ENCODE measurements at places on chromosomes 4 and X. TPM values are rescaled to one million over a fixed set of nuclear protein-coding genes. Genes with fewer than 3 reads are reported as not detected.

RENBP gene
- 15.8 TPM for total RNA-seq

MAP9 gene
- total RNA-seq = 8.4 TPM

HTN3 gene
- total RNA-seq = not detected

SPATA4 gene
- total RNA-seq = not detected

DNA sequence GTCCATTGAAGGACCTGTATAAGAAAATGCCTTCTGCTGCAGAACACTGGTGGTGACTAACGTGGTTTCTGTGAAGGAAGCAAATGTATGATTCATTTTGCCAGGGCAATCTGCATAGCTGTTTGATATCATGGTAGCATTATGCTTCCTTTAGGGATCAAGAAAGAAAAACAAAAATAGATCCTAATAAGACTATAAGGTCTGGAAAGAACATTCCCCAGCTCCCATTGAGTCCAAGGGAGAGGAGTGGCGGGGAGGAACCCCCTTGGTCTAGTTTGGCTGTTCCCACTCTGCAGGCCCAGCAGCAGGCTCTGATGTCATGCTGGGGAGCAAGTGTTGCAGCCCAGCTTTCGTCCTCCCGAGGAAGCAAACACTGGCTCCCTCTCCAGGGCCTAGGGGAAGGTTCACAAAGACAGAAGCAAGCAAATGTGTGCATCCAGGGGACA lies 154.5 kb upstream of the GALNT7 start:
- no peaks in the 10 kb centered on the region for H3K4me1 ChIP-seq
- no peak overlapping the region for H3K4me3 ChIP-seq
- DNase-seq = no peak
- H3K36me3 ChIP-seq = no peaks in the 10 kb centered on the region
- no peak overlapping the region for H3K27ac ChIP-seq
- H3K27me3 ChIP-seq = peaks cover 2% of the 10 kb centered on the region

GK2 gene
- total RNA-seq = not detected

NXF3 gene
- total RNA-seq = not detected

- no peak overlapping the region for H3K4me3 ChIP-seq
- H3K27me3 ChIP-seq = no peaks in the 10 kb centered on the region
- H3K4me1 ChIP-seq = no peaks in the 10 kb centered on the region
- H3K36me3 ChIP-seq = no peaks in the 10 kb centered on the region
- no peak for DNase-seq
Measured at GRCh38 chrX:133590703-133591505, 175.6 kb upstream of the GPC4 start.

GRCh38 chr4:26692014-26692726 lies 108.3 kb downstream of the TBC1D19 start:
- H3K4me1 ChIP-seq = no peaks in the 10 kb centered on the region
- DNase-seq = no peak
- no peak overlapping the region for H3K4me3 ChIP-seq
- no peak overlapping the region for H3K27ac ChIP-seq

DNA sequence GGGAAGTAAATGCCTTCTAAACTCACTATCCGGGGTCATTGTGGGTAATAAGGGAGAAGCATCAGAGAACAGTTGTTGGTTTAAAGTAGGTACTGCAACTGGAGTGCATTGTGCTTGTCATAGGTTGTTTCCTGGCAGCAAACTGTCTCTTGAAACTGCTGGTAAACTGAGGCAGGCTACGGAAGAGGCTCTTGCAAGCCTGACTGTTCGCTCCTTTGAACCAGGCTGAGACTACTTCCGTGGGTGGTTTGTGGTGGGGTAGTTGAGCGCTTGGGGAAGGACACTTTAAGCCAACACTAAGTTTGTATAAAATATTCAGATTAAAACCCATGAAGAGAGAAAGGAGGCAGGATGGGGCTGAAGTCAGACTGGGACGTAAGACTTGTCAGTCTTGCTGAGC lies 45.2 kb upstream of the WDR1 start:
- H3K36me3 ChIP-seq = no peaks in the 10 kb centered on the region
- peaks cover 32% of the 10 kb centered on the region for H3K4me1 ChIP-seq
- DNase-seq = peak; percentile 65
- H3K27ac ChIP-seq = peak overlapping the region; percentile 50
- H3K4me3 ChIP-seq = no peak overlapping the region

DNAAF6 gene
- total RNA-seq = not detected

- no peaks in the 10 kb centered on the region for H3K4me1 ChIP-seq
- no peak overlapping the region for H3K27ac ChIP-seq
- no peak overlapping the region for H3K4me3 ChIP-seq
- no peaks in the 10 kb centered on the region for H3K27me3 ChIP-seq
- no peaks in the 10 kb centered on the region for H3K36me3 ChIP-seq
Measured at GRCh38 chrX:85544609-85545008, 165.1 kb upstream of the POF1B start.

DNA sequence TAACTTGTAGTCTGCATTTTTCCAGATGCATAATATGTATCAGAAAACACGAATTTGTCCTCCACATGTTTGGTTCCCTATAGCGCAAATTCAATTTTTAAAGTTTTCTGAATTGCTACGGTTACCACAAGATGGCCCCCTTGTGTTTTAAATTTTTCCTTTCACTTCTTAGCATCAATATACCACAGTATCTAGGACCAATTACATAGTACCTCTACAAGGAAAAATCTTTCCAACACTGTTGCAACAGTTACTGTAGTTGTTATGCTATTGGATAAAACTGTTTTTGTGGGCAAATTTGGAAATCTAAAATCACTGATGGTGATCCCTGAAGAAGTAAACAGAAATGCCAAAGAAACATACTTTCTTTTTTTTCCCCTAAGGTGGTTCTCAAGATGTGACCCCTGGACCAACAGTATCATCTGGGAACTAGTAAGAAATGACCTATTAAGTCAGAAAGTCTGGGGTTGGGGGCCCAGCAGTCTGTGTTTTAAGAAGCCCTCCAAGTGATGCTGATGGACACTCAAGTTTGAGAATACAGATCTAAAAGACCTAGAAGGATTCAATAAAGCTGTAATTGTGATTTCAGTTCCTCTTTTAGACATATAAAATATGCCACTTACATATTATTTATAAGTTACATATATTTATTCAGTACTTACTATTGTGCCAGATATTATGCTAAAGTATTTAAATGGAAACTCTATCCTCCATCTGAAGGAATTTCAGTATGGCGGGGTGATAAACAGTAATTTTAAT lies 3.1 kb downstream of the ZGRF1 start:
- no peak overlapping the region for H3K27ac ChIP-seq
- no peaks in the 10 kb centered on the region for H3K27me3 ChIP-seq
- peaks cover 9% of the 10 kb centered on the region for H3K4me1 ChIP-seq
- DNase-seq = no peak

MXRA5 gene
- total RNA-seq = not detected

DNA sequence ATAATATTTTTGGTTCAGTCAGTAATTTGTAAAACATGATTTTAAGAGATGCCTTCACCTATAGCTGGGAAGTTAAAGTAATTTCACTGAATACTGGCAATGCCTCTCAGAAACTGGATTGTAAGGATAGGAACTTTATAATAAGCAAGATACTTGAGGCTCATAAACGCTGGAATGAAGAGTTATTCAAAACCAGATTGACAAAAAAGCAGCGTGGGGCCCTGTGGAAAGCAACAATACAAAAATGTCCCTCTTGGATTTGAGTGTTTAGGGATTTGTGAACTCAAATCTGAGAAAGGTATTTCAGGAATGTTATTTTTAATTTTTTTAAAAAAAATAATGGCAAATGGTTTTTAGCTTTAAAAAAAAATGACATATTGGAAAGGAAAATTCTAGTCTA lies 94.6 kb downstream of the ANK2 start:
- no peak overlapping the region for H3K27ac ChIP-seq
- DNase-seq = no peak
- H3K4me1 ChIP-seq = peaks cover 6% of the 10 kb centered on the region
- H3K36me3 ChIP-seq = no peaks in the 10 kb centered on the region
- H3K27me3 ChIP-seq = peaks cover 1% of the 10 kb centered on the region

CFAP99 gene
- total RNA-seq = not detected

GRCh38 chr4:147524601-147525000 lies 43.7 kb downstream of the EDNRA start:
- no peak overlapping the region for H3K4me3 ChIP-seq
- no peak overlapping the region for H3K27ac ChIP-seq
- no peaks in the 10 kb centered on the region for H3K36me3 ChIP-seq
- peaks cover 6% of the 10 kb centered on the region for H3K27me3 ChIP-seq
- no peaks in the 10 kb centered on the region for H3K4me1 ChIP-seq

WFS1 gene
- total RNA-seq = 2.8 TPM

DNA sequence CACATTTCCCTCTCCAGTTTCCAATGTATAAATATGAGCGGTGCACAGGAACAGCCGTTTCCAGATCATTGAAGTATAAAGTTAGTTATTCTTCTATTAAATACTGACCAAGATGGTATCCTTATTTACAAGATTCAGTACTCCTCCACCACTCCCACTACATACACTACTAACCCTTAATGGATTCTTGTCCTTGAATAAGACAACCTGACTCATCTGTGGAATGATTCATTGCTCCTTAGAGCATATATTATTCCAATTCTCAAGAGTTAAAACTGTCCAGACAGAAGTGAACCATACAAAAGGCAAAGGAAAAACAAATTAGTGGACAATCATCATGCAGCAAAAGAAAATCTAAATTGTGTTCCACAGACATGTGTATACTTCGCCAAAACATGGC lies 373.3 kb downstream of the IDS start:
- H3K36me3 ChIP-seq = no peaks in the 10 kb centered on the region
- no peaks in the 10 kb centered on the region for H3K4me1 ChIP-seq
- H3K27me3 ChIP-seq = no peaks in the 10 kb centered on the region
- no peak overlapping the region for H3K27ac ChIP-seq
- DNase-seq = no peak

GRCh38 chr4:40576651-40577480 lies 52.8 kb downstream of the RBM47 start:
- peaks cover 29% of the 10 kb centered on the region for H3K4me1 ChIP-seq
- peak overlapping the region; percentile 43 for H3K27ac ChIP-seq
- peak; percentile 7 for DNase-seq
- H3K27me3 ChIP-seq = no peaks in the 10 kb centered on the region

DNA sequence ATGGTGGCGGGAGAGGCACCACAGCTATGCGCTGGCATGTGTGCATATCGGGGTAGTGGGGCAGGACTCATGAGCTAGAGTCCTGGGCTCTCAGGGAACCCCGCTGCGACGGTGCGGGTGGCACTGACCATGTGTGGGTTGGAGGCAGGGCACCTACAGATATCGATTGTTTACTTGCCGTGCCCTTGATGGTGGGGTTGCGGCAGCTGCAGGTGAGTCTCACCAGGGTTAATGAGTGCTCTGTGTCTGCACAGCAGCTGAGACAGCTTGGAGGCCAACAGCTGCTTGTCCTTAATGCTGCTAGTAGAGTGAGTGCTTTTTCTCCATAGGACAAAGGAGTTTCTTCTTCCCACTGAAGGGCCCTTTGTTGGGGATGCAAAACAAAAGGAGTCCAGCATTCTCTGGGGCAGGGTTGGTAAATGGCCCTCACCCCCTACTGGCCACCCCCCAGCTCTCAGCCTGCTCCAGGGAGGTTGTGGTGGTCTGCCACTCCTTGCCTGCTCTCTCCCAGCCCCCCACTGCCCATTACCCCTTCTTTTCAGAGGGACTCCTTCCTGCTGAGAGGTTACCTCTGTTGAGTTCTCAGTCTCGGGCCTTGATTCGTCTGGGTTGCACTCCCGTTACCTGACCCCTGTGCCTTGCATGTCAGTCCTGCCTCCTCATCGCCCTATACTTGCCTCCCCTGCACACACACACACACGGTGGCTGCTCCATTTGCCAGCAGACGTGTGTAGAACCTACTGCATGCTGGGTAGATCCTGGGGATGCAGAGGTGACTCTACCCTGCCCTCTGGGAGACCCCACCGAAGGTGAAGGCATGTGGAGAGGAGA lies 52.8 kb downstream of the TBC1D14 start:
- H3K27me3 ChIP-seq = no peaks in the 10 kb centered on the region
- no peaks in the 10 kb centered on the region for H3K36me3 ChIP-seq
- no peak for DNase-seq
- H3K4me1 ChIP-seq = peaks cover 36% of the 10 kb centered on the region
- no peak overlapping the region for H3K27ac ChIP-seq
- no peak overlapping the region for H3K4me3 ChIP-seq

MTNR1A gene
- total RNA-seq = not detected

HS3ST1 gene
- not detected for total RNA-seq

- H3K36me3 ChIP-seq = peaks cover 3% of the 10 kb centered on the region
- peak; percentile 16 for DNase-seq
- no peaks in the 10 kb centered on the region for H3K27me3 ChIP-seq
- H3K4me1 ChIP-seq = peaks cover 16% of the 10 kb centered on the region
Measured at GRCh38 chrX:9131066-9131465, 97.1 kb upstream of the FAM9B start.

NKX6-1 gene
- total RNA-seq = not detected

DNA sequence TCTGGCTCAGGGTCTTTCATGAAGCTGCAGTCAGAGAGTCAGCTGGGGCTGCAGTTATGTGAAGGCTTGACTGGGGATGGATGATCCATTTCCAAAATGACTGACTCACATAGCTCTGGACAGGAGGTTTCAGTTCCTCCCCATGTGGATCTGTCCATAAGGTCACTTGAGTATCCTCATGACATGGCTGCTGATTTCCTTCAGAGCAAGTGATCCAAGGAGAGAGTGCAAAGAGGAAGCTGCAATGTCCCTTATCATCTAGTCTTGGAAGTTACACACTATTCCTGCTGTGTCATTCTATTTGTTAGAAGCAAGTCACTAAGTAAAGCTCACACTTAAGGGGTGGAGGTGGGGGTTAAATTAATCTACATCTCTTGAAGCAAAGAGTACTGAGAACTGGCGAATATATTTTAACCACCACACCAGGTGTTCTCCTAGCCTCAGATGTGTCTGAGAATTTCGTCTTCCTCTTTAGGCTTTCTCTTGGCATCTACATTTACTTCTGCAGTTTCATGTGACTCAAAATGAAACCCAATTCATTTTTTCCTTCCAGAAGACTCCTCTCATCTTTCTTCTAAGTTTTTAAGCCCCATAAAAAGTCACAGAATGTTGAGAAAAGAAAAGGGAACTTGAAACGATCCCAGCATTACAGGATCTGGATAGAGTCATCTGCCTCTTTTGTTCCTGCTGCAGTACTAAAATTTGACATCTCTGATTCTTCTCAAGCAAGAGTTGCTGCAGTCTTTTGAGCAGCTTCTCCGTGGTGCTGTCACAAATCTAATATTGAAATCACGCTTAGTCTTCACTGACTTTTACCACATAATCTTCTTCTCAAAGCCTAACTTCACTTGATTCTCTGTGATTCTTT lies 3.8 kb upstream of the GRPR start:
- peaks cover 14% of the 10 kb centered on the region for H3K27me3 ChIP-seq
- no peak overlapping the region for H3K4me3 ChIP-seq
- peaks cover 21% of the 10 kb centered on the region for H3K4me1 ChIP-seq
- no peak for DNase-seq
- H3K36me3 ChIP-seq = peaks cover 3% of the 10 kb centered on the region
- no peak overlapping the region for H3K27ac ChIP-seq

DNA sequence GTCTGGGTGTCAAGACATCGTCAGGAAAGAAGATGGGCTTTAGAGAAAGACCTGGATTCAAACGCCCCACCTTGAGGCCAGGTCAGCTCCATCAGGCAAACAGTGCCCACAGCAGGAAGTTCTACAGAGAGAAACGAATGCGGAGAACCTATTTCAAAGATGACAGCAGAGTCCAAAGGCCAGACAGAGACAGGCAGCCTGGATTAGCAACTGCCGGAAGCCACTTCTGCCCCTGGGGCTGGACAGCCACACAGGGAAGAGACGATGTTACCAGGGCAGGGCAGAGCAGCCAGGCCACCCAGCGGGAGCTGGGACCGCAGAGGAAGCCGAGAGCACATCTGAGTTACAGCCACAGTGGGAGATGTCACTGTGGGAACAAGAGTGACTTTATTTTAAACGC lies 1.2 kb downstream of the C4orf50 start:
- H3K36me3 ChIP-seq = no peaks in the 10 kb centered on the region
- H3K4me1 ChIP-seq = no peaks in the 10 kb centered on the region
- peaks cover 9% of the 10 kb centered on the region for H3K27me3 ChIP-seq
- H3K4me3 ChIP-seq = no peak overlapping the region
- no peak overlapping the region for H3K27ac ChIP-seq
- DNase-seq = no peak
